ENCODE measurements at places on chromosomes 4 and X. TPM values are rescaled to one million over a fixed set of nuclear protein-coding genes. Genes with fewer than 3 reads are reported as not detected.
A peak's percentile ranks its signal among the peaks of the same experiment; 100 is the strongest.

GRCh38 chr4:177371461-177371860, 61.8 kb downstream of the NEIL3 start:
- H3K27ac ChIP-seq: no peak overlapping the region
- no peak for DNase-seq
- H3K36me3 ChIP-seq: no peaks in the 10 kb centered on the region
- no peaks in the 10 kb centered on the region for H3K4me1 ChIP-seq

GRCh38 chr4:59598330-59598618, 1601.9 kb upstream of the ADGRL3 start:
- no peaks in the 10 kb centered on the region for H3K36me3 ChIP-seq
- no peak overlapping the region for H3K4me3 ChIP-seq
- H3K27ac ChIP-seq: no peak overlapping the region

DNA sequence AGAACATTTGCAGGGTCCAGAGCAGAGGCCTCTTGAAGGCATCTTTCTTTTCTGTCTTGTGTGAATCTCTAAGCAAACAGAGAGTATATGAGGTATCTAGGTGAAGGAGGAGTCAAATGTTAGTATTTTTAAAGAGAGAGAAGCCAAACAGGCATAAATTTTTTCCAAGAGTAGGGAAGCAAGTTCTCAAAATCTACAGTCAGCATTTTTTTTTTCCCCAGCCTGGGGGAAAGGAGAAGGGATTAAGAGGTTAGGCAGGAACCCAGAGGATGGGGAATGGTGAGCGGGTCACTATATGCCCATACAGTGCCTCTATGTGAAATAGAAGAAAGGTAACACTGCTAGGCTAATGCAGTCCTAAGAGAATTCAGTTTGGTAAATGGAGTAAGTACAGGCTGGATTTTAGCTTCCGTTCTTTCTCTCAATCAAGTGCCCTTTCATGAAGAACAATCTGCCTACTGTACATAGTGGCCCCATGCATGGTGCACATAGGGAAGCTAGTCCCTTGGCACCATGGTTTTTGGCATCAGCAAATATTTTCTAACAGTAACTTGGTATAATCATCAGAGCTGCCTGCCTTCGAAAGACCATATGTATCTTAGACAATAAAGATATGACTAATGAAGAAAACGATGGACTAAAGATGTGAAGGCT, 163.1 kb upstream of the MAB21L2 start:
- no peaks in the 10 kb centered on the region for H3K27me3 ChIP-seq
- no peak overlapping the region for H3K4me3 ChIP-seq
- no peak for DNase-seq
- no peaks in the 10 kb centered on the region for H3K4me1 ChIP-seq

DNA sequence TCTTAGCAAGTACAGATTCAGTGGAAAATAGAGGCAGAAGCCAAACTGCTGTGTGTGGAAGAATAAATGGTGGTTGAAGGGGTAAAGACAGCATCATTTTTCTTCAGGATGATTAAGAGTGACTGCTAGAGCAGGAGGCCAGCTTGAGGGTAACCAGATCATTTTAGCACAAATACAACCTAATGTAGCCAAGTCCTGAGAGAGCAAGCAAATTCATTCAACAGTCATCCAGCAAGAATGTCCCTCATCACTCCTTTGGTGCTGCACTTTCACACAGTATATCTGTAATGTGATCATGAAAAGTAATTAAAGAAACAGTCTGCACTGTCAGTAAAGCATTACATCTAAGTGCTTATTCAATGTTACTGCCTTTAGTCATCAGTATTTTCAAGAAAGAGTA, 44.8 kb downstream of the NPFFR2 start:
- H3K4me3 ChIP-seq: no peak overlapping the region
- H3K4me1 ChIP-seq: no peaks in the 10 kb centered on the region
- H3K36me3 ChIP-seq: no peaks in the 10 kb centered on the region
- no peak for DNase-seq
- H3K27ac ChIP-seq: no peak overlapping the region

GRCh38 chr4:73862322-73862721, 6.9 kb upstream of the CXCL1 start:
- H3K4me3 ChIP-seq: no peak overlapping the region
- no peaks in the 10 kb centered on the region for H3K27me3 ChIP-seq
- no peaks in the 10 kb centered on the region for H3K4me1 ChIP-seq
- no peak for DNase-seq
- H3K36me3 ChIP-seq: no peaks in the 10 kb centered on the region

GRCh38 chrX:8462488-8462887, 2.1 kb upstream of the VCX3B start:
- H3K36me3 ChIP-seq: no peaks in the 10 kb centered on the region
- H3K4me1 ChIP-seq: no peaks in the 10 kb centered on the region
- no peak overlapping the region for H3K4me3 ChIP-seq
- no peak for DNase-seq
- H3K27ac ChIP-seq: no peak overlapping the region

DNA sequence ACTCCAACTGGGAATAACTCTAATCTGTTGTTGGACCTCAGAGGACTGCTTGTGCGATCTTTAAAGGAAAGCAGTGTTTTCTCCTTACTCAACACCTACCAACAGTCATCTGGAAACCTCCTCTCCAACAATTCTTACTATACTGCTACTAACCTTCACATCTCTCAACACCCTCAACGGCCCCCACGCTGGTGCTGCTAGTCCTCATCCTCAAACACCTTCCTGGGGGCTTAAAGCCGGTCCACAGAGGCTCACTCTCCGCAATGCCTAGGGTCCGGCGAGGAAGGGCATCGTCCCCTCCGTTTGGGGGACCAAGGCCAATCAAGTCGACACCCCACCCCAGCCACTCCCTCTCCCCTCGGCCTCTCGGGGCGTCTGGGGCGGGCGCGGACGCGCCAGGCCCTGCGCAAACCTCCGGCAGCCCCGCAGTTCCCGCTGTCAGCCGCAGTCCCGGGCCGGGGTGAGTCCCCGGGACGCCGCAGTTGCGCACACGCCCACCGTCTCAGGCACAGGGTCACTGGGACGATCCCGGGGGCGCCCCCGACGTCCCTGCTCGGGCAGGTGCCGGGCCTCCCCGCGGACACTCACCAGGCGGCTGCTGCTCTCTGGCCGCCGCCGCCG, 418 bp downstream of the TAB3 start:
- no peaks in the 10 kb centered on the region for H3K27me3 ChIP-seq
- H3K27ac ChIP-seq: peak overlapping the region; percentile 81
- no peaks in the 10 kb centered on the region for H3K36me3 ChIP-seq
- peak overlapping the region; percentile 86 for H3K4me3 ChIP-seq

DNA sequence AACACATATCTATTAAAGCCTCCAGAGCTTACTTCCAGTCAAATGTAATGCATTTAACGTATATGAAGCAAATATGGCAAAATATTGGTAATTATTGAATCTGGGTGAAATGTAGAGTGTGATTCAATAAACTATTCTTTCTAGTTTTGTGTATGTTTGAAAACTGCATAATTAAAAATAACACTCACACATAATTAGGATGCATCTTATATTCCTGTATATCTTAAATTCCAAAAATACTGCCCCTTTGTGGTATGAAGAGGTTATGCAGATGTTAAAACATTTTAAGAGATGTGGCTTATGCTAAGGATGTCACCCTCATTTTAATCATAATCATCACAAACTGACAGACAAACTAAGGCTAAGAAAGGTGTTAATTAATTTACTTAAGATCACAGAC, 182.9 kb downstream of the COX18 start:
- H3K4me3 ChIP-seq: no peak overlapping the region
- H3K27ac ChIP-seq: no peak overlapping the region
- peak; percentile 13 for DNase-seq

DNA sequence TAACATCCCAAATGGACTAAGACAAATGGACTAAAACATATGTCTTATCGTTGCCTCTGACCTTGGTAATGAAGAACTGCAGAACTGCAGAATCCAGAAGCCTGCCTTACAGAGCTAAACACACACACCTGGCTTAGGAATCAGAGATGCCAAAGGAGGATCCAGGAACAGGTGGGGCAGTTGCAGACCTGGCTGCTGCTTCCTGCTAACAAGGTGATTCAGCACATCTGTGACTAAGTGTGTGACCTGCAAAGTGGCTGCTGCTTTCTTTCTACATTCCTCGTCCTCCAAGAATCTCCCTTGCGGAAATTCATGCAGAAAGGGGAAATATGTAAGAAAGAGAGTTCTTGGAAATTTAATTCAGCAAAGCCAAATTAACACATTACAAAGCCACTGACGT, 96.8 kb upstream of the NLGN4X start:
- H3K4me1 ChIP-seq: no peaks in the 10 kb centered on the region
- DNase-seq: no peak
- no peaks in the 10 kb centered on the region for H3K27me3 ChIP-seq
- H3K4me3 ChIP-seq: no peak overlapping the region
- H3K27ac ChIP-seq: no peak overlapping the region

DNA sequence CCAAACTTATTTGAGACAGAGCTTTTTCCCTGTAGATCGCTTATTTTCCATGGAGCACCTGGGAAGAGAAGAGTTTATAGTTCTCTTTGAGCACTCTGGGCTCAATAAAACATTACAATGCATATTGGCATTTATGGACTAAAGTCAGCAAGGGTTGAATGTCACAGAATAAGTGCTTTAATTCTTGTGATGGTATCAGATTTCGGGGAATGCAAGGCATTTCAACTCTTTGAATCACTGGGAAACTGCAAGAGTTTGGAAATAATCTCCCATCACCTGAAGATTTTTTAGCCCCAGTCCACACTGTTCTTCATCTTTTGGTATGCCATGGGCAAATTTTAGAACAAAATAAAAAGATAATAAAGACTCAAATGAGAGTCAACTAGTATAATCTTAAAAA, 111.5 kb upstream of the WDFY3 start:
- H3K27ac ChIP-seq: no peak overlapping the region
- H3K27me3 ChIP-seq: no peaks in the 10 kb centered on the region
- H3K4me1 ChIP-seq: no peaks in the 10 kb centered on the region
- no peak overlapping the region for H3K4me3 ChIP-seq
- DNase-seq: no peak

DNA sequence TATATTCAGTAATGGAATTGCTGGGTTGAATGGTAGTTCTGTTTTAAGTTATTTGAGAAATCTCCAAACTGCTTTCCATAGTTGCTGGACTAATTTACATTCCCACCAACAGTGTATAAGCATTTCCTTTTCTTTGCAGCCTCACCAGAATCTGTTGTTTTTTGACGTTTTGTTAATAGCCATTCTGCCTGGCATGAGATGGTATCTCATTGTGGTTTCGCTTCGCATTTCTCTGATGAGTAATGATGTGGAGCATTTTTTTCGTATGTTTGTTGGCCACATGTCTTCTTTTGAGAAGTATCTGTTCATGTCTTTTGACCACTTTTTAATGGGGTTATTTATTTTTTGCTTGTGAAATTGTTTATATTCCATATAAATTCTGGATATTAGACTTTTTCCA, 13.6 kb upstream of the MAGED4B start:
- DNase-seq: no peak
- H3K4me3 ChIP-seq: no peak overlapping the region
- H3K4me1 ChIP-seq: no peaks in the 10 kb centered on the region
- no peaks in the 10 kb centered on the region for H3K36me3 ChIP-seq
- H3K27me3 ChIP-seq: no peaks in the 10 kb centered on the region

- H3K4me1 ChIP-seq: peaks cover 18% of the 10 kb centered on the region
- DNase-seq: peak; percentile 27
- no peak overlapping the region for H3K4me3 ChIP-seq
These were observed 40.6 kb upstream of the IL21 start for GRCh38 chr4:122661176-122662160.

GRCh38 chr4:1987721-1988326, 20.9 kb downstream of the NELFA start:
- peaks cover 56% of the 10 kb centered on the region for H3K4me1 ChIP-seq
- H3K36me3 ChIP-seq: peaks cover 91% of the 10 kb centered on the region

DNA sequence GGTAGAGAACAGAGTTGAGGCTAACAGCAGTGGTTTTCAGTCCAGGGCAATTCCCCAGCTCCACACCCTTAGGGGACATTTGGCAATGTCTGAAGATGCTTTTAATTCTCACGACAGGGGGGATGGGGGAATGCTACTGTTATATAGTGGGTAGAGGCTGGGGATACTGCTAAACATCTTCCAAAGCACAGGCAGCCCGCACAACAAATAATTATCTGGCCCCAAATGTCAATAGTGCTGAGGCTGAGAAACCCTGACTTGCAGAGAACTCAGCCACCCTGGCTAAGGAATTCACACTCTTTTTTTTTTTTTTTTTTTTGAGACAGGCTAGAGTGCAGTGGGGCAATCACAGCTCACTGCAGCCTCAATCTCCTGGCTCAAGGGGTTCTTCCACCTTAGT, 60.6 kb downstream of the POLR2B start:
- DNase-seq: no peak
- peaks cover 18% of the 10 kb centered on the region for H3K27me3 ChIP-seq
- no peak overlapping the region for H3K27ac ChIP-seq
- H3K4me3 ChIP-seq: no peak overlapping the region
- no peaks in the 10 kb centered on the region for H3K36me3 ChIP-seq

GRCh38 chr4:3442959-3443749, 1.4 kb downstream of the HGFAC start:
- peak; percentile 85 for DNase-seq
- peaks cover 88% of the 10 kb centered on the region for H3K4me1 ChIP-seq
- H3K4me3 ChIP-seq: no peak overlapping the region

- no peaks in the 10 kb centered on the region for H3K27me3 ChIP-seq
- no peaks in the 10 kb centered on the region for H3K36me3 ChIP-seq
- no peak overlapping the region for H3K27ac ChIP-seq
- H3K4me1 ChIP-seq: no peaks in the 10 kb centered on the region
- H3K4me3 ChIP-seq: no peak overlapping the region
These were observed 89.7 kb downstream of the SYTL5 start for GRCh38 chrX:38095971-38096529.

DNA sequence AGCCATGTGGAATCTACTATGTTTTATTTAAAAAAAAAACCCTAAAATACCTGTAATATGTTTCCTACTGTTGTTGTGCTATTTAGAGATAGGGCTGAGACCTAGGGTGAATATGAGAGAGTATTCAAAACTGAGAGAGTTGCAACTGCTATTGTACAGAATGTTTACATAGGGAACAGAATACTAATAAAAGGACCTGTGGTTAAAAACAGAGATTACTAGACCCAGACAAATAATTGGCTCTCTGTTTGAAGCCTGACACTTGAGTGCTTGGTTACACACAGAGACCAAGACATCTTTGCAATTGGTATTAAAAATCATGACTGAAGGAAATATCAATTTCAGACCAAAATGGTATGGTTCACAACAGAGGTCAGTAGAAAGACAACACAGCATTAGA, 278.9 kb upstream of the GIMD1 start:
- no peak overlapping the region for H3K27ac ChIP-seq
- H3K36me3 ChIP-seq: no peaks in the 10 kb centered on the region
- no peaks in the 10 kb centered on the region for H3K4me1 ChIP-seq
- DNase-seq: no peak
- H3K27me3 ChIP-seq: no peaks in the 10 kb centered on the region

DNA sequence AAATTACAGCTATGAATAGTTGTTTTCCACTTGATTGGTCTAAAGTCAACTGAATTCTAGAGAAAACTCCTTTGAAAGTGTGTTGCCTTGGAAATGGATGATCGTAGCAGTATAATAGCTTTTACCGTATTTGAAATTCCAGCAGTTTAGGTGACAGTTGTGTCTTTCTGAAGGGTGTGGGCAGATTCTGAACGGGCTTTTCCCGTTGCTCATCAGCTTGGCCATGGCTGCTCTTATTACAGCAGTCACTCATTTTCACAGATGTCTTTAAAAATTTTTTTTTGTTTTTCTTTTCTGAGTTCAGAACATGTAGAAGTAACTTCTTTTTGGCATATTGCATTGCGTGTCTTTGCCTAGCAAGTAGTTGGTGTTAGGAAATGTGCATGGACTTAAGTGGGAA, 69.6 kb upstream of the SLC4A4 start:
- no peaks in the 10 kb centered on the region for H3K36me3 ChIP-seq
- no peaks in the 10 kb centered on the region for H3K4me1 ChIP-seq
- H3K27me3 ChIP-seq: no peaks in the 10 kb centered on the region
- H3K27ac ChIP-seq: no peak overlapping the region

Gene NMU
- 701 TPM for total RNA-seq

Gene SORCS2
- total RNA-seq: not detected

Gene NHS
- total RNA-seq: not detected

Gene PPARGC1A
- total RNA-seq: not detected

Gene DCAF8L2
- total RNA-seq: not detected

Gene SHISA3
- total RNA-seq: not detected

Gene CLDN24
- not detected for total RNA-seq
